ENCODE measurements at places on chromosomes 3 and 15.
A peak's percentile ranks its signal among the peaks of the same experiment; 100 is the strongest.

DNA sequence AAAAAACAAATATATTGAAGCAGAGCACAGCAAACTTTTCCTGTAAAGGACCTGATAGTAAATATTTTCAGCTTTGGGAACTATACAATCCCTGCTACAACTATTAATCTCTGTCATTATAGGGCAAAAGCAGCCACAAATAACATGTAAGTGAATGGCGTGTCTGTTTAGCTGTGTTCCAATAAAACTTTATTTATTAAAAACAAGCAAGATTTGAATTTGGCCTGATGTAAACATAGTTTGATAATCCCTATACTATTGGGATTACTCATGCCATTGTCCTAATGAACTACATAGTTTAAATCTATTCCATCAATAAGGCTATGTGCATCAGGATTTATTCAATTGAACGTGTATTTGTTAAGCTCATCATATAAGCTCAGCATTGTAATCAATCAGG, 286.8 kb upstream of the CNTN6 start:
- no peak for DNase-seq

DNA sequence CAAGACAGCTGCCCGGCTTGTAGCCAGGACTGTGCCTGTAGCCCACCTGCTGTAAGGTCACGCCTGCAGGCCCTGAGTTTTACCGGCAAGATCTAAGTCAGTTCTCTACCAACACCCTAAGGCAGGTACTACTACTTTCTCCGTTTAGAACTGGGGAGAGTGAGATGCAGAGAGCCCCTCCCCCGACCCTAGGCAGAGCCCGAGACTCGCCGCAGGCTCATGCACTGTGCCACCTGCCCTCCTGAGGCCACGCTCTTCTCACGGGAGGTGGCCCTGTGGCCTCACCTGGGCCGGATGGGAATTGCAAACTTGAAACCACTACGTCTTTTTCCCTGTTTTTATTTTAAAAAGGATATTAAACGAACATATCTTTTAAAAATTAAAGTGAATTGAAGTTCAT, 36.9 kb upstream of the PCSK6 start:
- DNase-seq, result no peak

GRCh38 chr3:158732856-158733200, 571 bp upstream of the RARRES1 start:
- no peak for DNase-seq

DNA sequence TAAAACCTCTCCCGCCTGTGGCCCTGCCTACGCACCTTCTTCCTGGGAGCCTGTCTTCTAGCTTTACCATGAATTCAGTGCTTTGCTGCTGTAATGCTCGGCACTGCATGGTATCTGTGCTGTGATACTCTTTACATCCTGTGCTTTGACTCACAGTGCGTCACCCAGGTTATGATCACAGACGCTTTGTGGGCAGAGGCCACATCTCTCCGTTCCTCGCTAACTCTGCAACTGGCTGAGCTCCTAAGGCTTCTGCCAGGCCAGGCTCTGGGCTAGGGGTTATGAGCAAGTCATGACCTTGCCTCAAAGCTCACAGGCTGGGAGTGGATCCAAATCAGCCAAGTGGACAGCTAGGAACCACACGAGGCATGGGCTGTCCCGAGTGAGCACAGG, 23.2 kb downstream of the SPTBN5 start:
- DNase-seq, result peak; percentile 87

- DNase-seq, result peak; percentile 72
These were observed 44.8 kb upstream of the TLE3 start for GRCh38 chr15:70142322-70143191.

GRCh38 chr3:141642215-141642614, 95.9 kb upstream of the RNF7 start:
- no peak for DNase-seq

DNA sequence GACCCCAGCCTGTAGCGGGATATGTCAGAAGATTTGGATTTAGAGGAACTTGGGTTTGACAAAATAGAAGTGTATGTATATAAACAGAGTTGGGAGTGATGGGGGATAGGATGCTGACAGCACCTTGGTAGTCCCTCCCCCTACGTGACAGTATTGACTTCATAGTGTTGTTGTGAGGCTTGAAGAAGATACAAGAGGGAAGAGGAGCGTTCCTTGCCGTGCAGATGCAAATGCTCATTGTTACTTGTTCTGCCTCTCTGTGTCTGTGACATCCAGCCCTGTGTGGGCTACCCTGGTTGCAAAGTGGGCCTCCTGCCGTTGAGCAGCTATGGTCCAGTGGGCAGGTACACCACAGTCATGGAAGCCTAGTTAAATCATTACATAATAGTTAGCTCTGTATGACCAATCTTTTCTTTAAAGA, 45.0 kb downstream of the SMAD3 start:
- no peak for DNase-seq

GRCh38 chr3:22969276-22969675, 233.9 kb upstream of the UBE2E2 start:
- no peak for DNase-seq

DNA sequence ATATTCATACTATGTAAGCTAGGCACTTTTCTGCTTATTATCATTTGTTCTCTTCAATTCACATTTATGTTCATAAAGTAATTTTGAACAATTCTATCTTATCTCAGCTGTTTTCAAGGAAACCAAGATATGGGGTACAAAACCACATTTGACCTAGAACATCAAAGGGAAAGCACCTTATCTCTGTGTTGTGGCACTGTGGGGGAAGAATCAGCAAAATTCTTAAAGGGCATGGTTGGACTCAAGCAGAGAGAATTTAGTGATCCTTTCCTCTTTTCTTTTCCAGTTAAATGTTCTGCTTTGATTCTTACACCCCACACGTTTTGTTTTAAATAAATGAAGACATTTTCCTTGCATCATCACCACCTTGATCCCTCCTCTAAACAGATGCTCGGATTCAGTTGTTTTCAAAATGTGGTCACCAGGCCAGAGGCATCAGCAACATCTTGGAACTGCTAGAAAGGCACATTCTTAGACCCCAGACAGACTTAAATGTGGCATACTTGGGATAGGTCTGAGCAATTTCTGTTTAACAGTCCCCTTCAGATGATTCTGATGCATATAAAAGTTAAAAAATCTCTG, 128.4 kb upstream of the TP63 start:
- no peak for DNase-seq

- DNase-seq, result peak; percentile 83
These were observed 473 bp downstream of the TASOR start for GRCh38 chr3:56682462-56683121.

DNA sequence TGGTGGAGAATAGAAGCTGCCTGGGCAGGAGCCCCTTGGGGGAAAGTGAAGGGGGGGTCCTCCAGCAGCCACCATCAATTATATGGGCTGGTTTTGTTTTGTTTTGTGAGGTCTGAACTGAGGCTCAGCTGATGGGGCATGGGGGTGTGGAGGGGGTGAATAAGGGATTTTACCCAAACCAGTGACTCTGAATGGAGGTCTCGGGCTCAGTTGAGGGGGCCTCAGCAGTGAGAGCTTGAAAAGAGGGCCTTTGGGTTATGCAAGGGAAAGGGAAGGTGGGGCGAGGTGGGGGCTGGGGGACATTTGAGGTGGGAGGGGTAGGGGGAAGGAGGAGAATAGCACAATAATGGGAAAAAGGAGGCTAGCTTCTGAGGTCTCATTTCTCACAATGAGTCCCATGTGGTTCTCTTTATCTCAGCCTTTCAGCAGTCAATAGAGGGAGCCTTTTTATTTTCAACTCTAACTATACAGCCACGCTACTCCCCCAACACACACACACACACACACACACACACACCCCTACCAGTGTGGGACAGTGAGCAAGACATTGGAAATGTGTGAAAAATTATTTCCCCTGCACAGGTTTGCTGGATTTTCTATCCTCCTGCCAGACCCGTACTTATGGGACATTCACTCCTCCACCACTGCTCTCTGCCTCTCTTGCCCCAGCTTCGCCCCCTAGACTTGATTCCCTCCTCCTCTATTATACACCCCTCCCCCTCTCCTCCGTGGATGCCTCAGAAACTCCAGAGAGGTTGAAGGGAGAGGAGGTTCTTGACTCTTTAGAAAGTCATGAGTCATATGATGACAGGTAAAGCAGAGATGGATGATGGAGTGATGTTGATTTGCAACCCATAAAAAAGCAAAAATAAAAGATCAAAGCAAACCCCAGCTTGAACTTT, 96.0 kb downstream of the GTPBP8 start:
- no peak for DNase-seq

- DNase-seq, result no peak
These were observed 15.1 kb upstream of the BAHD1 start for GRCh38 chr15:40425681-40426080.

- DNase-seq, result no peak
These were observed 27.9 kb upstream of the RTP1 start for GRCh38 chr3:187169231-187169960.

- DNase-seq, result no peak
These were observed 896.8 kb downstream of the ROBO1 start for GRCh38 chr3:78871048-78871447.

- DNase-seq, result peak; percentile 11
These were observed 843 bp downstream of the ATG7 start for GRCh38 chr3:11272906-11273574.

DNA sequence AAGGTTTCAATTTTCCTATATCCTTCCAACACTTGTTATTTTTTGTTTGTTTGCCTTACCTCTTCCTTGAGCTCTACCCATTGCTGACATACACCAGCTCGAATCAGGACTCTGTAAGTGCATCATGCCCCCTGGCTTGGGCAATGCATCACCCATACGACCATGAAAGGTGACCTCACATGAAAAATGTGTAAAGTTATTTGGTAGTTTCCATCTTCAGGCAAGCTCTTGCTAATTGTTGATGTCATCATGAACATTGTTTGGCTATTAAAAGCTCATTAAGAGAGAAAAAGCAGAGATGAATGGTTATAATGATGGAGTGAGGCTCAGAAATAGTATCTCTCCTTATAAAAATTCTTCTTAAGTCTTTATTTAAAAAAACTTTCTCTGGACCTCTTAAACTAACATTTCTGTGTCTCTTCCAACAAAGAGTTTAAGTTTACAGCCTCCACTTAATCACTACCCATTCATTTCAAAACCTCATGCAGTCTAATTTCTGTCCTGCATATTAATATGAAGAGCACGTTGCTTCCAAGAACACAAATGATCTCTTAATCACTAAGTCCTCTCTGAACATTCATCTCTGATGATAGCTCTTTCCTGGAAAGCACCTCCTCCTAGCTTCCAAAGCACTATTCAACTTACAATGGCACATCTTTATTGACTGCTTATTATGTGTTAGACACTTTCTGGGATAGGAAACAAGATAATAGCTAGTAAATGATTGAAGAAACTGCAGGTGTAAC, 236.3 kb downstream of the NFKBIZ start:
- peak; percentile 57 for DNase-seq

DNA sequence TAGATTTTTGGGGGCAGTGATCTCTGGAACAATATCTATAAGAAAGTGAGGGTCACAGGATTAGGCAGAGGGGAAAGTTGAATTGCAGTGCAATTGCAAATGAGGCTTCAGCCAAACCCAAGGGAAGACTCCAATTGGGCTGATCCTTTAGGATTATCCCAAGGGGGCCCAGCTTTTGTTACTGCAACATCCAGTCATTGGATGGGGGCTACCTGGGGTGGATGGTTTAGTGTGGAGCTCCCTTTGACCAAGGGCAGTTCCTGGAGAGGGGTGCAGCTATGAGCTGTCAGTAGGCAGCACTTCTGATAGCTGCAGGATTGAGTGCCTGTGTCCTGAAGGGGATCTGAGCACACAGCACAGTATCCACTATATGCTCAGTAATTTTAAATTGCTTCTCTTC, 355.2 kb upstream of the AZI2 start:
- DNase-seq, result no peak

DNA sequence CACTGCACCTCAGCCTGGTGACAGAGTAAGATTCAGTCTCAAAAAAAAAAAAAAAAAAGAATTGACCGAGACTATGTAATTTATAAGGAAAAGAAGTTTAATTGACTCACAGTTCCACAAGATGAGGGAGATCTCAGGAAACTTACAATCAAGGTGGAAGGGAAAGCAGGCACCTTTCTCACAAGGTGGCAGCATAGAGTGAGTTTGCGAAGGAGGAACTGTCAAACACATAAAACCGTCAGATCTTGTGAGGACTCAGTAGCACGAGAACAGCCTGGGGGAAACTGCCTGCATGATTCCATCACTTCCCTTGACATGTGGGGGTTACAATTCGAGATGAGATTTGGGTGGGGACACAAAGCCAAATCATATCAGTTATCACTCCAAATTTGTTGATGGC, 380.9 kb downstream of the EDEM1 start:
- DNase-seq, result no peak

DNA sequence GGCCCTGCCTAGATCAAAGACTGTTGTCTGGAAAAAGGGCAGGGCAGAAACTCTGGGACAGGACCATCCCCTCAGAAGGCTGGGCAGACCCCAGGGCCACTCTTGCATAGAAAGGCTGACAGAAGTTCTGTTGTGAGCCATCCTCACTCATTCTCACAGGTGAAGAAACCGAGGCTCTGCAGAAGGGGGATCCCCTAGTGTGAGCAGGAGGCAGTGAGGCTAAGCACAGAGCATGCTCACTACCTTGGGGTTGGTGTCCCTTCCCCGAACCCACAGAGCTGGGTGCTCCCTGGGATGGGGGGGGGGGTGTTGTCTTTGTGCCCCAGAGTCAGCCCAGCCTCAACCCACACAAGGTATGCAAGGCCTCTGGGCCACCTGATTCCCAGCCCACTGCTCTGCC, 50.9 kb upstream of the TMEM115 start:
- DNase-seq, result peak; percentile 16

DNA sequence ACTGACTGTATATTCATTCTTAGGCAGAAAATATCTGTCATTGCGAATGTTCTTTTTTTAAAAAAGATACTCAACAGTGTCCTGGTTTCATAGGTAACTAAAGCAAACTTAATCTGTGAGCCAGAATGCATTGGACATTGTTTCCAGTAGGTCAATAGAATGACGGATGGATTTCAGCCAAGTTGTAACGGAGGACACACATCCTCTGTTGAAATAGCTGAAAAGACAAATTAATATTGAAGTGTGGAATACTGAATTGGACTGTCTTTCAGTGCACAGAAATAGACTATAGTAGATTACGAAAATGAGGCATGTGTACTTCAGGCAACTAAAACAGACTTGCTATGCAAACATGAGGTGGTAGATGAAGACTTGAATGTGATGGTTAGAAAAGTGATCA, 461.6 kb downstream of the WDR72 start:
- no peak for DNase-seq

GRCh38 chr3:11568503-11569155, 75.1 kb downstream of the VGLL4 start:
- no peak for DNase-seq

- no peak for DNase-seq
These were observed 38.5 kb upstream of the MRPL3 start for GRCh38 chr3:131541288-131541687.
